ENCODE measurements at places on chromosomes 12 and 14.

DNA sequence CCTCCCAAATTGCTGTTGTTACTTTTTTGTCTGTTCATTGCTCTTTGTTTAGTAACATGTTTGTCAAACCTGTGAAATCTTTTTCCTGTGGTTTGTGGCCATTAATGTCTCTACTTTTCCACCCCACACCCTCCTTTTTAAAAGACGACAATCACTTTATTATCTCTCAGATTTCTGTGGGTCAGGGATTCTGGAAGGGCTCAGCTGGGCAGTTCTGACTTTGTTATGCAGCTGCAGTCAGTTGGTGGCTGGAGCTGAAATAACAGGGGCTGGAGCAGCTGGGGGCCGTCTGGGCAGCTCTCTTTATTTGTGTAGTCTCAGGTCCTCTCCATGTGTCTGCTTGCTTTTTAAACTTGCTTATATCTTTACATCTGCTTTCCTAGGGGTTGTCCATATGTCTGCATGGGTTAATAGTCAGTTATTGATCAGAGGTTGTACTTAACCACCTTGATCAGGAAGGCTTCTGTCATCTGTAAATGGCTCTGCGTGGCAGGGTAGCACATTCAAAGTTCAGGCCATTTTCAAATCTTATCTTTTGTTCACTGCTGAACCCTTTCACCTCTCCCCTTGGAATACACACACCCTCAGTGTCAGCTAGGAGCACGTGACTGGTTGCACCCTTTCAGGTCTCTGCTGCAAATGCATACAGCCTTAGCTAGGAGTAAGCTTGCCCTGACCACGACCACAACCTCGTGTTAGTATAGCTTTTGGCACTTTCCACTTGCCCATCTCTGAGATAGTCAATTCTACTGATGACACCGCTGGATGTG, 27.9 kb downstream of the BORCS5 start:
- DNase-seq, result no peak

DNA sequence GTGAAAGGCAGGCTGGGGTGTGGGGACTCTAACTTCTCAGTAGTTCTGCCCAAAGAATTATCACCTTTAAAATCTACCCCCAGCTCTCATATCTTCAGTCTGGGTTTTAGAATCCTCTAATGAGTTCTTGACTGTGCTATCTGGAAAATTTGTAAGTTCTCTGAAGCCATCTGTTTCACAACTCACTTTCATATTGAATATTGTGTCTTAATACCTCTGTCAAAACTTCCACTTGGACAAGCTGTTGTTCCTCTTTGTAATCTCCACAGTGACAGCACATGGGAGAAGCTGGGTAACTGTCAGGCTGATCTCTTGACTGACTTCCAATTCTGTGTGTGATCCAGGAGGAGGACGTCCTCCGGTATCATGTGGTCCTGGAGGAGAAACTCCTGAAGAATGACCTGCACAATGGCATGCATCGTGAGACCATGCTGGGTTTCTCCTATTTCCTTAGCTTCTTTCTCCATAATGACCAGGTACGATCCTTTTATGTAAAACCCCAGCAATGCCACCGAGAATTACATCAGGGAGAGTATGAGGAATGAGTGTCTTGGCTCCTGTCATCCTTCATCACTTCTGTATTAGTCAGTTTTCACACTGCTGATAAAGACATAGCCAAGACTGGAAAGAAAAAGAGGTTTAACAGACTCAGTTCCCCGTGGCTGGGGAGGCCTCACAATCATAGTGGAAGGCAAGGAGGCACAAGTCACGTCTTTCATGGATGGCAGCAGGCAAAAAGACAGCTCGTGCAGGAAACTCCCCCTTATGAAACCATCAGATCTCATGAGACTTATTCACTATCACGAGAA, 111.9 kb downstream of the STAB2 start:
- no peak for DNase-seq

GRCh38 chr12:10697156-10697555, 23.3 kb upstream of the STYK1 start:
- DNase-seq, result no peak

- no peak for DNase-seq
Measured at GRCh38 chr12:87991483-87991882, 37.7 kb downstream of the C12orf50 start.

GRCh38 chr14:84535484-84535883, 994.5 kb upstream of the FLRT2 start:
- DNase-seq, result no peak

DNA sequence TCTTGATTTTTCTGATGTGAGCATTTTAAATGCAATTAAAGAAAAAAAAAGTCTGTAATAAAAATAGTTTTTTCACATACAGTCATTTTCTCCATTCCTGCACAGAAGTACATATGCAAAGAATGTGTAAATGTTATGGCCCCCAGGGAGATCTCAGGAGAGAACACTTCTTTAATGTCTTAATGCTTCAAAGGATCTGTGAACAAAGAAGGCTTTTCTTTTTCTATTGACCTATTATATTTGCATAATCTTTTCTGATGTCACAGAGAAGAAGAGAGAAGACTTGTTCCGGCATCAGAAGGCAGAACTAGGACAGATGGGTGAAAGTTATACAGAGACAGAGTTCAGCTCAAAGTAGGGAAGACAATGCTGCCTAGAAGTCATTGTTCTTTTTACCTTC, 413.5 kb upstream of the STXBP6 start:
- no peak for DNase-seq

DNA sequence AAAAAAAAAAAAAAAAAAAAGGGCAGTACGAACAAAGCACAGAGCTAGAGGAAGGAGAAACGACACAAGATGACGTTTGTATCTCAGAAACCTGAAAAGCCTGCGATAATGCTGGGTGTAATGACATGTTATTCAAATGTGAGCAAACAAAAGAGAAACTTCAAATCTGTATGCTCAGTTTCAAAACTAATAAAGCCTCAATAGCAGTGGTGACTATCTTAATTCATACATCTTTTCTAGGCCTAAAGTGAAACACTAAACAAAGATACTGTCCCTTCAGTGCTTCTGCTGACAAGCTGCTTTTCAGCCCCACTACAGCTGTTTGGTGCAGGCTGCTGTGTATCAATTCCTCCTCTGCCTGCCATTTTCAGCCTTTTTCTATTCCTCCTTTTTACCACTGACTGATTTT, 15.8 kb downstream of the ITPR2 start:
- no peak for DNase-seq

GRCh38 chr14:55077170-55078151, 26.0 kb downstream of the MAPK1IP1L start:
- DNase-seq, result no peak

- no peak for DNase-seq
Measured at GRCh38 chr12:93408813-93409212, 31.1 kb downstream of the NUDT4 start.

GRCh38 chr12:70005864-70006618, 181.0 kb downstream of the MYRFL start:
- no peak for DNase-seq

DNA sequence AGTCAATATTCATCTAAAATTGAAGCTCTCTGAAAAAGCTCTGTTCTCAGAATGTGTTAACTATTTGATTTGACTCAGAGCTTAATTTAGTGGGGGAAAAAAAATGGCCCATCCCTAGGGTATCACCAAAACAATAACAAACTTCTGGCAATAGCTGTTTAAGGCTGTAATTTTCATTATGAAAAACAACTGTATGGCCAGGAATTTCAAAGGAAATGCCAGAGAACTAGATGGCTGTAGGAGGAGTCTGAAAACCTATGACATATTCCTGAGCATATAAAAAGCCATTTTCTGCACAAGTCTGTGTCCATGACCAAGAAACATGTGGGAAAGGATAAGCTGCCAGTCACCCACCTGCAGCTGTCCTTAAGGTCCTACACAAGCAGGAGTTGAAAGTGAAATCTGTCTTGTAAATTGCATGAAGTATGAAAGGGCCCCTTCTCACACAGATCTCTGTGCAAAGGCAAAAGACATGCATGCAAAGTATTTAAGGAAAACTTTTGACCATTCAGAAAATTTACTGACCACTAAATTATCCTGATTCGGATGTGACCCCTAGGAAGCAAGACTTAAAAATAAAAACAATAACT, 299.1 kb downstream of the BTG1 start:
- DNase-seq, result no peak

DNA sequence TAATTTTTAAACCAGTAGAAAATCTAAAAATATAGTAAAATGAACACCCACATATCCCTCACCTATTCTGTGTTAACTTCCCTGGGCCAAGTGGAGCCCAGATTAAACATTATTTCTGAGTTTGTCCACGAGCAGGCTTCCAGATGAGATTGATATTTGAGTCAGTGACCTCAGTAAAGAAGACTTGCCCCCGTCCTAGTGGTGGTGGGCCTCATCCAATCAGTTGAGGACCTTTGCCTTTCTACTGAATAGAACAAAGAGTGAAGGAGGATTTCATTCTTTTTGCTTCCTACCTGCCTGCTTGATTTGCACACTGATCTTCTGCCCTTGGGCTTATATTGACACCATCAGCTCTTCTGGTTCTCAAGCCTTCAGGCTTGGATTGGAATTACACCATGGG, 174.7 kb upstream of the PLEKHG7 start:
- DNase-seq, result no peak

DNA sequence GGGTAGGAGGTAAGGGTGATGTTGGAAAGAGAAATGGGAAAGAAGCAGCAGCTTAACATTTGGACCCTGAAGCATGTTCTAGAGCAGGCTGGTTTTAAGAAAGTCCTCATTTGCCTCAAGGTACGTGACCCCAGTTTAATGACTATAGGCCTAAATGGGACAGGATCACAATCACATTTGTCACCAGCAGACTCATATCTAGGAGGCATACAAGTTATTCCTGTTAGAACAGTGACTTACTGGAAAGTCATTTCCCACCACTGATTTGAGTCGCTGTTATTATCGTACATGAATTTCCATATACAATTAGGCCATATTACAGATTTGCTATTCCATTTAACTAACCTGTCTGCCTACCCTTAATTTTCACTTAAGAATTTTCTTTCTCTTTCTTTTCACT, 326.1 kb downstream of the DAD1 start:
- DNase-seq, result no peak

GRCh38 chr12:116343331-116343884, 65.9 kb upstream of the MED13L start:
- DNase-seq, result no peak

GRCh38 chr12:65612440-65612839, 211.8 kb upstream of the HMGA2 start:
- no peak for DNase-seq

DNA sequence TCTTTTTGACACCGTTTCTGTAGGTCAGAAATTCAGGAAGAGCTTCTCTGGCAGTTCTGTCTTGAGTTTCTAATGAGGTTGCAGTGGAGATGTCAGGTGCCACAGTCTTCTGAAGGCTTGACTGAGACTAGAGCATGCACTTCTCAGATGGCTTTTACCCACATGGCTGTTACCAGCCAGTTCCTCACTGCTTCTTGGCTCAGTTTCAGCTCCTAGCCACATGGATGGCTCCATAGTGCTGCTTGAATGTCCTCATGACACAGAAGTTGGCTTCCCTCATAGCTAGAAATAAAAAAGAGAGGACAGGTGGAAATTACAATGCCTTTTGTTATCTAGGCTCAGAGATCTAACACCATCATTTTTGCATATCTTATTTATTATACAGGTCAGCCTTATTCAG, 38.1 kb upstream of the SLC2A13 start:
- no peak for DNase-seq

GRCh38 chr12:12700254-12700653, 4.3 kb upstream of the GPR19 start:
- DNase-seq, result no peak

- DNase-seq, result no peak
Measured at GRCh38 chr12:8065991-8066594, at the start of gene C3AR1. TSS of gene C3AR1 (minus strand) at chr12:8066359. CDS start at chr12:8060185, 6,174 bp downstream.

DNA sequence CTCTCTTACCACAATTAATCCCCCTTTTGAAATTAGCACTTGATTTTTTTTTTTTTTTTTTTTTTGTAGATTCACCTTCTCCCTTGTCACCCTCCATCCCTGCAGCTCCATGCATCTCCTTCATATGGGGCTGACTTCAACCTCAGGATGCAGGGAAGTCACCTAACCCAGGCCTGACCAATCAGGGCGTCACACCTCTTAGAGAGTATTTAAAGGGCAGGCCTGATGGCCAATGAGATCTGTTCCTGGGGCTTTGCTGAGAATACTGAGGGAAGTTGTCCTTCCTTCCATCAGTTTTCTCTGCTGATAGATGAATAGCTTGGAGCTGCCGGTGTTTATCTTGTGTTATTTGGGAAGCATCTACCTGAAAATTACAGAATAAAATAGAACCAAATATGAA, 1104.7 kb upstream of the TMEM132C start:
- no peak for DNase-seq

GRCh38 chr12:5047094-5047493, 3.4 kb downstream of the KCNA5 start:
- DNase-seq, result no peak

DNA sequence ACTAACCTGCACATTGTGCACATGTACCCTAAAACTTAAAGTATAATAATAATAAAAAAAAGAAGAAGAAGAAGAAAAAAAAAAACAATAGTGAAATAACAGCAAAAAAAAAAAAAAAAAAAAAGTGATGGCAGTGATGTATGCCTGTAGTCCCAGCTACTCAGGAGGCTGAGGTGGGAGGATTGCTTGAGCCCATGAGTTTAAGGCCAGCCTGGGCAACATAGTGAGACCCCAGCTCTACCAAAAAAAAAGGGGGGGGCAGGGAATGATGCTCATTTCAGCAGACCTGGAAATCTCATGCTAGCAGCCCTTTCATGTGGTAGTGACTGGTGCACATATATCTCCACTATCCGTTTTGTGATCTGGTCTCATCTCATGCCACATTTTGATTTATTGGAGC, 20.8 kb downstream of the TRAFD1 start:
- DNase-seq, result no peak

DNA sequence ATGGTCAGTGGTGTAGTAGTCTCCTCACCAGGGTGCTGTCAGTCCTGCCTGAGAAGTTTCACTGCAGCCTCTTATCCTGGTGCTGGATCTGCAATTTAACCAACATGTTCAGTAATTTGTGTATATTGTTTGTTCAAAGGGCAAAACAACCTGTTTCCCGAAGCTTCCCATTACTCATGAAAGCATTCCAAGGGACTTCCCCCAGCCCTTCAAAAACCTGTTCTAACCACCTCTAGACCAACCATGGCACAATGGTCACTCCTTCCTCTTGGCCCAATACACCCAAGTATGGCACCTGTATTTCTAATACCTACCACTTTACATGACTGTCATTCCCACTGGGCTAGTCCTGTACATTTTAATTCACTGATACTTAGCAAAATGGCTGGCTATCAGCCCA, 12.1 kb downstream of the CKAP4 start:
- no peak for DNase-seq

- DNase-seq, result no peak
Measured at GRCh38 chr14:82549306-82549990, 1015.8 kb upstream of the SEL1L start.

GRCh38 chr12:50224026-50224692, 57.0 kb upstream of the CERS5 start:
- DNase-seq, result no peak

GRCh38 chr14:30580616-30581282, 21.8 kb downstream of the G2E3 start:
- DNase-seq, result no peak

- DNase-seq, result peak; percentile 70
Measured at GRCh38 chr14:95667249-95667693, 19.0 kb upstream of the TCL1B start.

- DNase-seq, result no peak
Measured at GRCh38 chr14:75254381-75254822, 24.2 kb upstream of the FOS start.

GRCh38 chr14:68592948-68593556, 199.8 kb downstream of the ZFP36L1 start:
- DNase-seq, result no peak
